ENCODE measurements at places on chromosomes 3 and 15. TPM values are rescaled to one million over a fixed set of nuclear protein-coding genes. Genes with fewer than 3 reads are reported as not detected.

GRCh38 chr3:37992271-37993066 lies 1.9 kb downstream of the VILL start:
- DNase-seq = peak; percentile 21

HRG gene
- total RNA-seq = not detected

GRCh38 chr3:27910456-27910855 lies 188.3 kb upstream of the EOMES start:
- no peak for DNase-seq

SLCO2A1 gene
- 8.3 TPM for total RNA-seq

CAMK2N2 gene
- not detected for total RNA-seq

DNA sequence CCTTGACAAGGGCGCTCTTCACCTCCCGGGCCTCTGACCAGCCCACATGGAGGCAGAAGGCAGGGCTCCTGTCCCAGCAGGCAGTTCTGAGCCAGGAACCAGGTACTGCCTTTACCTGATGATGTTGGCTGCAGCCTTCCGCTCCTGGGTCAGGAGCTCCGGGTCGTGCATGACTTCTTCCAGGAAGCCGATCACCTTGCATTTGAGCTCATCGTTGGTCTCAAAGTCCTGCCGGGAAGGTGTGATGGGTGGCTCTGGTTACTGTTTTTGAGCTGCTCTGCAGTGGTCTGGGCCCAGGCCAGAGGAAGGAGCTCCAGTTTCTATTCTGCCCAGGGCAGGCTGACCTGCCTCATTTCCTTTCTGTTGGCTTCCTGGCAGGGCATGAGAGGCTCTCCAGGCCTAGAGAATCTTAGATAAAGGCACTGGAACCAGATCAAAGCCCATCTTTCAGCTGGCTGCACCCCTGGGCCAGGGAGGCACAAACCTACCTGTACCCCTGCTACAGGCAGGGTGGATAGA lies 53.2 kb upstream of the CTSH start:
- DNase-seq = no peak

DNA sequence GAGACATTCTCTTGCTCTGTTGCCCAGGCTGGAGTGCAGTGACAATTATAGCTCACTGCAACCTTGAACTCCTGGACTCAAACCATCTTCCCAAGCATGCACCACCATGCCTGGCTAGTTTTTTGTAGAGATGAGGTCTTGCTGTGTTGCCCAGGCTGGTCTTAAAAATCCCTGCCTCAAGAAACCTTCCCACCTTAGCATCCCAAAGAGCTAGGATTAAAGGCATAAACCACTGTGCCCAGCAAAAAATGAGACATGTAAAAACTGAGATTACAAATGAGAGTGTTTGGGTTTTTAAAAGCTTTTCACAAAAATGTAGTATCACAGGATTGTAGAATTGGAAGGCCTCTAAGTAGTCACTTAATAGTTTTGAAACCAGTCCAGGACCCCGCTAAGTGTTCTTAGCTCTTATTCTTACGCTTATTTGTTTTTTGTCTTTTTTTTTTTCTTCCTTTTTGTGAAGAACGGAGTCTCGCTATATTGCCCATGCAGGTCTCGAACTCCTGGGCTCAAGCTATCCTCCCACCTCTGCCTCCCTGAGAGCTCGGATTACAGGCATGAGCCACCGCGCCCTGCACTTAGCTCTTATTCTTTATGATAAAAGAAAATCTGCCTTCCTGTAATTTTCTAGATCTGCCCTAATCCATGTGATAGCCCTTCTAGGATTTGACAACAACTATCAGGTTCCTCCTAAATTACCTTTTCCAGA lies 31.5 kb downstream of the KLHL18 start:
- DNase-seq = no peak

DNA sequence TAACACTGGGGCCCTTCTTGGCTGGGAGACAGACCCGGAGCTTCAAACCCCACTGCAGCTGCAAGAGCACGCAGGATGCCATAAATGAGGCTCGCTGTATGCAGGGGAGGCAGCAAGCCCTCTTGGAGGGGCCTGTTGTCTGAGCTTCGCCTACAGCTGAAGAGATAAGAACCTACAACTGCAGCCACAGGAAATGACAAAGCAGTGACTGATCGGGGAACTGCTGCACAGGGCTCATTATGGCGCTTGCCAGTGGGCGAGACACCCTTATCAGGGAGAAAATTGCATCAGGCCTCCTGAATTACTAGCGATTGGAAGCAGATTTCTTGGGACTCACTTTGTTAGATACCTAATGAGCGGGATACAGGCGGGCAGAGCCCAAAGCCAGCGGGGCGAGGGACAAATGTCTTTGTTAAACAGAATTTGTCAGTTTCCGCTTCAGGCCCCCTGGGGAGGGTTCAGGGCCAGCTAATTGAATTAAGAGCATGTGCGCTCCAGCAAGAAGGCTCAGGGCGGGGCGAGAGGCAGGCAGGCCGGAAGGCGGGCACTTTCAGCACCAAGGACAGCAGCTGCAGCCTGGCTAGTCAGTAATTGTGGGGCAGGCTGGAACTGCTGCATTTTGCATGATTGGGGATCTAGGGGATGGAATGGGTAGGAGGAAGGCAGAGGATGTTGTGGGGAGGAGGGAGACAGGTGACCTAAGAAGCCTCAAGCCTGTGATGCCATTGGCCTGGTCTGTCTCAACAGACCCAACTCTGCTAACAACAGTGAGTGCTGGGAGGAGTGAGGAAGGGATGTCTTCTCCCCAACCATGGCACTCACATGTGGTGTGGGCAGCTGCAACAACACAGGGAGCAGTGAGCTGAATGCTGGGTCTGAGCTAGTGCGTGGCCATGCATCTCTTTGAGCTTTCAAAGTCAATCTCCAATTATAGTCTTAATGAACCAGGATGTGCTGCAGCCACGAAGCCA lies 55.3 kb downstream of the CCDC33 start:
- DNase-seq = peak; percentile 88

DNA sequence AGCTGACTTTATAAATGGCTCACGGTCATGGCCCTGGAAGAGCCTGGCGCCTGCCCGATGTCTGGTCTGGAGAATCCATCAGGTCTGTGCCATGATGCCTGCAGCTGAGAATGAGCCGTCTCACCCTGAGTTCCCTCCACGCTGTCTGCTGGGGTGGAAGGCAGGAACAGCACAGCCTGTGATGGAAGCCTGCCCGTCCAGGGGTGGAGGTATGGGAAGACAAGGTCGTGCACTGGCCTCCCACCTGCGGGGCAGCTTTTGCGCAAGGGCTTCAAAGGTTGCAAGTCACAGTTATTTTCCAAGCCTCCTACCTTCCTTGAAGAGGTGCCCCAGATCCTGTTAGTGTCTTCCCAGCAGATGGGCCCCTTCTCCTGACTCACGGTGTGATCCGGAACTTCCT lies 275.5 kb downstream of the FAM43A start:
- DNase-seq = no peak

DNA sequence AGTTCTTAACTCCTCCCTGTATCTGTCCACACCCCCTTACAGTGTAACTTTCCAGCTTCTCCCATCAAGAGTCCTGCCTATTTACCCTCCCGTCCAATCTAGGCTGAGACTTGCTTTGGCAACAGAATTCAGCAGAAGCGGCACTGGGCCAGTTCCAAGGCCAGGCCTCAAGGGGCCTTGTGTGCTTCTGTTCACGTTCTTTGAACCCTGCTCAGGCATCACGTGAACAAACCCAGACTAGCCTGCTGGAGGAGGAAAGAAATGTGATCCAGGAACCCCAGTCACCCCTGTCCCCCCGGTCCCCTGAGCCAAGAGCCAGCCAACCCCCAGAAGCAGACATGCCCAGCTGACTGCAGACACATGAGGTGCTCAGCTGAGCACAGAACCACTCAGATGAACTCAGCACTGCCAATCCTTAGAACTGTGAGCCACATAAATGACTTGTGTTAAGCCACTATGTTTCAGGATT lies 76.1 kb upstream of the DCLK3 start:
- peak; percentile 64 for DNase-seq

CCRL2 gene
- 1.1 TPM for total RNA-seq

DNA sequence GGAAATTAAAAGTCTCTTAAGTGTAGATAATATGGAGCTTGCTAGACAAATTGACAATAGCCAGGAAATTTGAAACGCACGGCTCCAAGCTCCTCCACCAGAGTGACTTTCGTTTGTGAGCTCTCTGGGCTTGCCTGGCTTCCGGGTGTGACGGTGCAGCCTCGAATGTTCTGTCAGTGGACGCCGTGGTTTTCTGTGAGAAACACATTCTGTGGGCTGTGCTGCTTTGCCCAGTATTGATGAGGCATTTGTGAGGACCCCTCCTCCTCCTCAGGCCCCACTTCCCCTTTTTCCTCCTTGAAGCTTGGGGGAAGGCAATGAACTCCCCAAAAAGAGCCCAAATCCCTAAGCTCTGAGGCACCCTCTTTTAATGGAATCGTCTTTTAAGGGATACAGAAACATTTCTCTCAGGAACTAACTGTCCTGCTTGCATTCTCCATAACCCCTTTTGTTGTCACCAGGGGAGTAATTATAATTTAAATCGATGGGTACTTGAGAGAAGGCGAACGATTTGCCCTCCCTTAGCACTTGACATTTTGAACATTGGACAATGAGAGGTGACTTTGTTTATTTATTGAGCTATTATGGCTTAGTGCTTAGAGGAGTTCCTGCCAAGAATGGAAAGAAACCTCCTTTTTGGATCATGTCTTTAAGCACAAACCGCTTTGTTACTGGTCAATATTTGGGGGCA lies 40.8 kb downstream of the POLR2M start:
- DNase-seq = peak; percentile 53

GRCh38 chr3:30729512-30729911 lies 123.1 kb downstream of the TGFBR2 start:
- no peak for DNase-seq

GRCh38 chr3:11510356-11510755 lies 133.4 kb downstream of the VGLL4 start:
- DNase-seq = no peak

DNA sequence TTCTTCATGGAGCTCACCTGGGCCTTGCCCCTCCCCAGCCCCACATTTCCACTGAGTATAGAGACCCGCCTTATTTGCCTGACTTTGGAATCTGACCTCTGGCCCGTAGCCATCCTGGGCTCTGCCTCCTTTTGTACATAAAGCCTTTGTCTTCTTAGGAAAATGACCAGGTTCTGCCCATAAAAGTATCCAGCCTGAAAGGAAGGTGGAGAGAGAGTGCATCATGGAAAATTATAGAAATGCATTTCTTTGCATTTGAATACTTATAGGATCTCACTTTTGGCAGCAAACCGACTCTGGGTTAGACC lies 3.6 kb upstream of the SH2D7 start:
- DNase-seq = no peak

- no peak for DNase-seq
These were observed 23.9 kb downstream of the CHDH start for GRCh38 chr3:53822331-53822741.

DNA sequence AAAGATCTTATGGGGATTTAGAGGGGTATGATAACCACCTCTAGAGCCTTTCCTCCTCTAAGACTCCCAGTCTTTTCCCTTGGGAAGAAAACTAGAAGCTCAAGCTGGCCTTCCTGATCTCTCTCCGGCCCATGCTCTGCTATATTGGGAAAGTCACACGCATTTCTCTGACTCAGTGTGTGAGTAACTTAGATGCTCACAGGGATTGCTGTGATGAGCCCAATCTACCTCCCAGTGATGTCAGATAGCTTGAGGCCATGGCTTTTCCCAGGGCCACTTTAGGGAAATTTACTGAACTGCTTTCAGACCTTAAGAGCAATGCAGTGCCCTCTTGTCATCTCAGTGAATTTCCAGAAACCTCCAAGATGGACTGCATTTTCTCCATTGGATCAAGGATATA lies 8.6 kb upstream of the ST8SIA2 start:
- no peak for DNase-seq

ATP13A5 gene
- not detected for total RNA-seq

- peak; percentile 91 for DNase-seq
These were observed 835 bp downstream of the STOML1 start for GRCh38 chr15:73991260-73991659.

ATP10A gene
- 0.75 TPM for total RNA-seq

DNA sequence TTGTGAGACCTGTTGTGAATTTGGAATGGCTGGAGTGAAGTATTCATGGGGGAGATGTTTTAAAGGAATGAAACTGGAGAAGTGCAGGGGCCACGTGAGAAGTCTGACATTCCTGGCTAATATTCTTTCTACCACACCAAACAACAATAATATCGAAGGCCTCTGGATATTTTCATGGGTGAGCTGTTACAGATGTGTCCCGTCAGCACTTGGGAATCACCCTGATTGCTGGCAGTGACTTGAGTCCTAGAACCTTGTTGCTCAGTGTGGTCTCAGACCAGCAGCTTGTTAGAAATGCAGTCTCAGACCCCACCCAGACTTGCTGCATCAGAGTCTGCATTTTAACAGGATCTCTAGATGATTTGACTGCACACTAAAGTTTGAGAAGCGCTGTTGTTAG lies 113.8 kb downstream of the ITPR1 start:
- no peak for DNase-seq

DNA sequence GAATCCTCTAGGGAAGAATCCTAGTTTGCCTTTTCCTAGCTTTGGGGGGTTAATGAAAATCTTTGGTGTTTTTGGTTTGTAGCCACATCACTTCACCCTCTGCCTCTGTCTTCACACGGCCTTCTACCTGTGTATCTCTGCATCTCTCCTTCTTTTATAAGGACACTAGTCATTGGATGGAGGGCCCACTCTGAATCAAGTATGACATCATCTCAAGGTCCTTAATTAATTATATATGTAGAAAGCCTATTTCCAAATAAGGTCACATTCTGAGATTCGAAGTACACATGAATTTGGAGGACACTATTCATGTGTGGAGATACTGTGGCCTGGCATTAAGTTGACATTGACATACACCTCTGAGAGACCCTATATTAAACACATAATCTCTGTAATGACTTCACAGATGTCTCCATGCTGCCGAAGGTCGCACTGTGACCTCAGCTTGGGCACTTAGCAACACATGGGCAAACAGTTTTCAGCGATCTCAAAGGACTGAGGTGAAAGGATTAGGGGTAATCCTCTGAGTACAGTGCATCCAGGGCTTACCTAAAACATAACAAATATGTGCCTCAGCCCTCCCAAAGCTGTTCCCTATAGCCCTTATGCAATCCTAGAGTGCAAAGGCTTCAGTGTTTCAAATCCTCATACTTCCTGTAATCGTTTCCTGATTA lies 446.0 kb downstream of the FGF12 start:
- no peak for DNase-seq

- no peak for DNase-seq
These were observed 148.7 kb downstream of the ALCAM start for GRCh38 chr3:105515372-105515771.

IMPG2 gene
- 0.11 TPM for total RNA-seq

DNA sequence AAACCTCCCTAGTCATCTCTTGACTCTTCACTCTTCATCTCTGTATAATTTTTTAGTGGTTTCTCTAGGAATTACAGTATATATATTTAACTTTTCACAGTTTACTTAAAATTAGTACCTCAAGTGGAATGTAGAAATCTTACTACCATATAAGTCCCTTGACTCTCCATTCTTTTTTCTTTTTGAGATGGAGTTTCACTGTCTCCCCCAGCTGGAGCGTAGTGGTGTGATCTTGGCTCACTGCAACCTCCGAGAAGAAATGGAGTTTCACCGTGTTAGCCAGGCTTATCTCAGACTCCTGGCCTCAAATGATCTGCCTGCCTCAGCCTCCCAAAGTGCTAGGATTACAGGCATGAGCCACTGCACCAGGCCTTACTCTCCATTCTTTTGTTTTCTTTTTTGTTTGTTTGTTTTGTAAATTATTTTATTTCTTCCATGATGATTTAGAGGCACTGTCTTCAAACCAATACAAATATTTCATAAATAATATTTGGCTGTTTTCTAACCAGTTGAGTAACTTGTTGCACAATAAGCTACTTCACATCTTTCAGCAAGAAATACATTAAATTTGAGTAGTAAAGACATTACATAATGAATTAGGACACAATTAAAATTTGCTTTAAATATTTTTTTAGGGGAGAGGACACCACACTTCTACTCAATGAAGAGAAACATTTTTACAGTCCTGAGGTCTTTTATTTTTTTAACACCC lies 144.8 kb downstream of the RBPMS2 start:
- no peak for DNase-seq
